ENCODE measurements at places on chromosomes 3 and 15. TPM values are rescaled to one million over a fixed set of nuclear protein-coding genes. Genes with fewer than 3 reads are reported as not detected.

GRCh38 chr15:78085928-78086327 lies 6.4 kb upstream of the SH2D7 start:
- DNase-seq: no peak

GRCh38 chr3:174540116-174540908 lies 318.8 kb upstream of the NAALADL2 start:
- no peak for DNase-seq

DNA sequence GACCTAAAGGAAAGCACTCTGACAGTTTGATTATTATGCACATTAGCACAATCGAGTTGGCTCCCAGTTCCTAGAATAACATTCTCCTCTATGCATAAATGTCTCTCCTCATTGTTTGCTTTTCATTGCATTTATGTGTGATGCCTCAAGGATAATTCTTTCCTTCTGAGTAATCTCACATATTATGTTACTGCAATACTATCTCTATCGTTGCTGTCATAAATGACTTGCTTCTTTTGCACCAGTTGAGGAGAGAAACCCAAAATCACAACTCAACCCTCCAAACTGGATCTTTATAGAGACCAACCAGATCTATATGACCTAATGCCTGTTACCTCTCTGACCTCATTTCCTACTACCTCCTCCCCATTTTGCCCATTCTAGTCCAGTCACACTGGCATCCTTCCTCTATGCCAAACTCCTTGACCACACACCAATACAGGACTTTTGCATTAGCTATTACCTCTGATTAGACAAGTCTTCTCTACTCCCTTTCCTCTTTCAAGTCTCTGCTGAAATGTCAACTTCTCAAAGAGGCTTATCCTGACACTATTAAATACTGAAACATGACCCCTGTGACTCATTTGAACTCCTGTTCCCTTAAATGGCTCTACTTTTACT lies 1026.0 kb downstream of the TUSC7 start:
- no peak for DNase-seq

The HERC2 gene
- total RNA-seq: 82.8 TPM

The TTLL13 gene
- total RNA-seq: not detected

DNA sequence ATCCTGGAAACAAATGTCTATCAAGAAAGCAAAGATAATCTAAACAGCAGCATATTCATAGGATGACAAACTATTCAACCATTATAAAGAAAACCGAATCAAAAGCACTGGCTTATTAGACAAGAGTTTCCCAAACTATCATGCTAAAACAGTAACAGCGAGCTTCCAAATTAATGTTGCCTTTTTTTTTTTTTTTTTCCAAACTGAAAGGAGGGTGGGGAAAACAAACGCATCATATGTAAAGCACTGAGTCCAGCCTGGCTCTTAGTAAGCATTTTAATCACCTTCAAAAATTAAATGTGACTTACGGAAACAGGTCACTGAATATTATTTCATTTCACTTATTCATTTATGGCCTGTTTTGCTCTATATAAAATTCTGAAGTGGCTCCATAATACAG lies 2.3 kb downstream of the TJP1 start:
- no peak for DNase-seq

The OR4F15 gene
- not detected for total RNA-seq

DNA sequence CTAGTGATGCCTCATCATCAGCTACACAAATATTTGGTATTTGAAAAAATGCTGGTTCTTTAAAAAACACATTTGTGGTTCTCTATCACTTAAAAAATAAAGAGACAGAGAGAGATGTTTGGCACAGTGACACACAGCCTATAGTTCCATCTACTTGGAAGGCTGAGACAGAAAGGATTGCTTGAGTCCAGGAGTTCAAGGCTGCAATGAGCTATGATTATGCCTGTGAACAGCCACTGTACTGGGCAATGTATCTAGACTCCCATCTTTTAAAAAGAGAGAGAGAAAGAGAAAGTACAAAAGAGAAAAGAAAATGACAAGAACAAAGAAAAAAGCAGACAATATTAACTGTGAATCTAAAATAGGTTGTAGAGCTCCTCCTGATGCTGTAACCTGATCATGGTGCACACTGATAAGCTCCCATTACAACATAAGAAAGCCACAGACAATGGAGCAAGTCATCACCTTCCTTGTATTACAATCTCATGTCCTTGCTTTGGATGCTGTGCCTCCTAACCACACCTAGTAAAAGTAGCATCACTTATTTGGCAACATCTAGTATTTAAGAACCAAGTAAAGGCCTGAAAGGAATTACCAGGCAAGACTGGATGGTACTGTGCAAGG lies 31.7 kb upstream of the MAP4 start:
- no peak for DNase-seq

Measured in tibial nerve (tissue), 4 donors.